Stimulated activated effector memory CD8-positive, alpha-beta T cell treated with anti-CD3 and anti-CD28 coated beads, Interleukin-12 subunit alpha, Interleukin-12 subunit beta, amount 100 ng/mL, for 72 hours (primary cell): ENCODE measurements at places on chromosomes 5 and 9.

GRCh38 chr9:31275419-31275818 is 1109.0 kb upstream of the ACO1 start:
- no peak for DNase-seq

DNA sequence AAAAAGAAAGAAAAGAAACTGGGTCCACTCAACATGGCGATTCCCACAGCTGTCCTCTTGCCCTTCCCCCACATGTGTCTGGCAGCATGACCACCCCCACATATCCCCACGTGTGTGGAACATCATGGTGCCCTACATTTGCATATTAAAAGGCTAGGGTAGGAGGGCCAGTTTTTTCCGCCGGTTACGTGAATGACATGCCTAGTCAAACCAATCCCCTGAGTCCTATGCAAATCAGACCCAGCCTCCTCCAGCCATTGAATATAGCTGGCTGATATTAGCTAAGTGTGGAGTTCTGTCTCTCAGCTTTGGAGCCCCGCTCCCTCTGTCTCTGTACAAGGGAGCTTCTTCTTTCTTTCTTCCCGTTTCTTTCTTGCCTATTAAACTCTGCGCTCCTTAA is 33.0 kb upstream of the CCDC112 start:
- DNase-seq, result no peak

GRCh38 chr5:92613546-92613945 is 967.5 kb downstream of the NR2F1-AS1 start:
- DNase-seq, result no peak

DNA sequence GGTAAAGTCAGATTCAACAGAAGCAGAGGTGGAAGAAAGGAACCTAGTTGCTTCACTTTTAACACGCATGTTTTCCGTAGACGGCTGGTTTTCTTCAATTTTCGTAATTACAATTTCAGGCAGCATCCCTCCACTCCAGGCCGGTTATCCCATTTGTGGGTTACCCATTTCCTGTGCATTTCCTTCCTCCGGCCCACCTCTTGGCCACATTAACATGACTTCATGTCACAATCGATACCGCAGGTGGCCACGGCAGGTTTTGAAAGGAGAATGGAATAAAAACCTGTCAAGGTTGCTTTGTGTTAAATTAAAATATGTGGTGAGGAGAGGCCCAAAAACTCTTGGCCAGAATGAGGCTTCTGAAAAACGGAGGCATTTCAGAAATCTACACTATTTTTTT is 130.2 kb downstream of the PCSK5 start:
- DNase-seq, result no peak

- no peak for DNase-seq
Observed at GRCh38 chr5:50744776-50745175, 78.3 kb downstream of the PARP8 start.

- no peak for DNase-seq
Observed at GRCh38 chr5:149680810-149681221, 49.3 kb upstream of the PPARGC1B start.

DNA sequence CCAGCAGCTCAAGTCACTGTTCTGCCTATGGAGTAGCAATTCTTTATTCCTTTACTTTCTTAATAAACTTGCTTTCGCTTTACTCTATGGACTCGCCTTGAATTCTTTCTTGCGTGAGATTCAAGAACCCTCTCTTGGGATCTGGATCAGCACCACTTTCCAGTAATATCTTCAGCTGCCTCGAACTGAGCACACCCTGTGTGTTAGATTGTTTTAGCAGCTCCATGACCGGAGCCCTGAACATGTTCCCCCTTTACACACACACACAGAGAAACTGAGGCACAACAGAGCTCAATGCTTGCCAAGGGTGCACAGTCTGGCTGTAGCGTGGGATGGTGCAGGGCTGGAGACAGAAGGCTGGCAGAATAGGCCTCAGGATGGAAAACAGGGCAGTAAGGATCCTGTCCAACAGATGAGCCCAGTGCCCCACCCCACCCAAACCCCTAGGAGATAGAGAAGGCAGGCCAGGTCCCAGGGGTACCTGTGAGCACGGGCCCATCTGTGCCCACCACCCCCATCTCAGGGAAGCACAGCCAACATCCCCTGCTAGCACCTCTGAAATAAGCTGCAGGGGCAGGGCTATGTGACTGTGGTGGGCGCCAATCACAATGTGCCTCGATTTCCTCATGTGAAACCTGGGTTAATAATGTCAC is 27.9 kb downstream of the BICD2 start:
- DNase-seq, result no peak

GRCh38 chr9:92706218-92706940 is 36.4 kb upstream of the IPPK start:
- peak; percentile 67 for DNase-seq

DNA sequence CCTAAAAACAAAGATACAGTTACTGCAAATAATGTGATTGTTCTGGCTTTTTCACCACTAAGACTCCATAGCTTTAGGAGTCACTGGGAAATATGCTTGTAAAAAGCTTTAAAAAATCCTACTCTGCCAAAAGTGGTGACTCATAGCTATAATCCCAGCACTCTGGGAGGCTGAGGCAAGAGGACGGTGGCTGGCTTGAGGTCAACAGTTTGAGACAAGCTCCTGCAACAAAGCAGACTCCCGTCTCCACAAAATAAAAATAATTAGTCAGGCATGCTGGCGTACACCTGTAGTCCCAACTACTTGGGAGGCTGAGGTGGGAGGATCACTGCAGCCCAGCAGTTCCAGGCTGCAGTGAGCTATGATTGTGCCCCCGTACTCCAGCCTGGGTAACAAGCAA is 406.4 kb downstream of the HTR1A start:
- DNase-seq, result no peak

DNA sequence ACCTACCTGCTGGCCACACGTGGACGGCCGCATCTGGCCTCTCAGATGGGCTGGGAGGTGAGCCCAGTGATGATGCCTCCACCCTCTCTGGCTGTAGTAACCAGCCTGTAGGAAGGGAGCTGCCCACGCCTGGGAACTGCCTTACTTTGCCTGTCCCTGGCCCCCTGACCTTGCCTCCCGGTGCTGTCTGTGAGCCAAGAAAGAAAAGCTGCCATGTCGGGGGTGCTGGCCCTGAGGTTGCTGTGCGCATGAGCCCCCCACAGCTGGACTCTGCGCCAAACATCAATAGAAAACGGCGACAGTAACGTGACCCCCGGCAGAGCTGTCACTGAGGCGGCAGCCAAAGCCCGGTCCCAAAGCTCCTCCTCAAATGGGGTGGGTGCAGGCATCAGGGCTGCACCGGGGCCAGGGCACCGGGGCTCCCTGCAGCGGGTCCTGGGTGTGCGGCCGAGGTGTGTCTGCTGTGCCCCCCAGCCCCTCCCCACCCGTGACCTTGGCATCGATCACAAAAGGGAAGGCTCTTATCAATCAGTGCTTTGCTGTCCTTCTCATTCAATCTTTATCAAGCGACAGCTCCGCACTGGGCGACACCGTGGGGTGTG is 15.3 kb upstream of the SLC9A3 start:
- DNase-seq, result no peak

DNA sequence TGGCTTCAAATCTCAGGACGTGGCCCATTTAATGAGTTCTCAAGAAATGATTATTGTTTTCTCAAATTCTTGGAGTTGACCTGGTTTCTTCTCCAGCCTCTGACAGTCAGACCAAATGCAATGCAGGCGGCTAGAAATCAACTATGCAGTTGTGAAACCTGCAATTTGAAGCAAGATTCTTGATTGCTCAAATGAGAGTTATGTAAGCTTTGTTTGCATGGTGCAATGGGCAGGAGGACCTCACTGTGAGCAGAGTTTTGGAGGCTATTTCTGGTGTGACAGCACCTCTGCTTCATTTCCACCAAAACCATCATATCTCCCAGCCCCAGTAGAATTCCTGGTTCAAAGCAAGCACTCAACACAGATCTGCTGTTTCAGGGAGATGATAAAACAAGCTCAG is 500.0 kb upstream of the KLF4 start:
- no peak for DNase-seq

GRCh38 chr9:115296831-115297565 is 179.0 kb upstream of the TNC start:
- no peak for DNase-seq

DNA sequence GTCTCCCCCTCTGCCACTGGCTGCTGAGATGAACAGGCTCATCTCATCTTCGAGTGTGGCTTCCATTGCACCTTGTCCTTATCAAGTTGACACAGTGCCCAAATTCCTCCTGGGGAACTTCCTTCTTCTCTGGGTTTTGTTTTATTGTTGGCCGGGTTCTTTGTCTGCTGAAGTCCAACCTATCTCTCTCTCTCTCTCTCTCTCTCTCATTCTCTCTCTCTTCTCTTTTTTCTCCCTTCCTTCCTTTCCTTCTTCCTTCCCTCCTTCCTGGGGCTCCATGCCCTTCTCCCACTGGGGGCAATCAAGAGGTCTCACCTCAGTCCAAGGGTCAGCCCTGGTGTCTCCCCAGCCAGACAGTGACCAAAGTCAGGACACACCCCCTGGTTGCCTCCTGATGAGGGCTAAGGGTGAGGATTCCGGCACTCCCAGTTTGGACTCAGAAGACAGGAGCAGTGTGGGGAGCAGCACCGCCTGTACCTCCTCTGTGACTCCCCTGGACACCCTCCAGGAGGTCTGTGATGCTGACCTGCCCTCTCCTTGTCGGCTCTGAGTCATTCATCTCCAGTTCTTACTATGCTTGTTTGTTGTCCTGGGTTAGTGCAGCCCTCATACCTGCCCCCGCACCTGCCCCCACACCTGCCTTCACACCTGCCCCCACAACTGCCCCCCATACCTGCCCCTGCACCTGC is 30.7 kb downstream of the KCNT1 start:
- no peak for DNase-seq

DNA sequence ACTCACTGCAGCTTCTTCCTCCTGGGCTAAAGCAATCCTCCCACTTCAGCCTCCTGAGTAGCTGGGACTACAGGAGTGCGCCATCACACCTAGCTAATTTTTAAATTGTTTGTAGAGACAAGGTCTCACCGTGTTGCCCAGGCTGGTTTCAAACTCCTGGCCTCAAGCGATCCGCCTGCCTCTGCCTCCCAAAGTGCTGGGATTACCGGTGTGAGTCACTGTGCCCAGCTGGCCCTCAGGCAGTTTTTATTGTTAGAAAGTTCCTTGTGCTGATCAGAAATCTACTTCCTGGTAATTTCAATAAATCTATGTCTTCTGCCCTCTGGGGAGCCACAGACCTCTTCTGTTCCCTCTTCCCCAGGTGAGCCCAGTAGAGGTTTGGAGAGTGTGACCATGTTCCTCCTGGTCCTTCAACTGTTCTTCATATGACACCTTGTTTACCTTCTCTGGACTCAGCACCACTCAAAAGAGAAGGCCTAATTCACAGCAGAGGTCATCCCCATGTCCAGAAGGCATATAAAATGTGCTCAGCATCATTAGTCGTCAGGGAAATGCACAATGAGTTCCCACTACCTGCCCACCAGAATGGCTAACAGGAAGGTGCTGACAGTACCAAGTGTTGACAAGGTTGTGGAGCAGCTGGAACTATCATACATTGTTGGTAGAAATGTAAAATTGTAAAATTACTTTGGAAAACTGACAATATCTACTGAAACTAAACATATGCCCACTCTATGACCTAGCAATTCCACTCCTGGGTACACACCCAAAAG is 10.4 kb downstream of the TMOD1 start:
- DNase-seq, result no peak

DNA sequence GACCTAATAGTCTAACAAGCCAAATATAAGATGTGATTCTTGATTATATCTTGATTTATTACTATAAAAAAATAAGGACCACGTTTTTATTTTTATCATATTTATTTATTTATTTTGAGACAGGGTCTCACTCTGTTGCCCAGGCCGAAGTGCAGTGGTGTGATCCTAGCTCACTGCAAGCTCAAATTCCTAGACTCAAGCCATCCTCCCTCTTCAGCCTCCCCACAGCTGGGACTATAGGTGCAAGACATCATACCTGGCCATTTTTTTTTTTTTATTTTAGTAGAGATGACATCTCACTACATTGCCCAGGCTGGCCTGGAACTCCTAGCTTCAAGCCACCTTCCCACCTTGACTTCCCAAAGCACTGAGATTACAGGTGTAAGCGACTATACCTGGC is 61.0 kb upstream of the LARP1 start:
- DNase-seq, result no peak

GRCh38 chr9:79638806-79639205 is 67.0 kb downstream of the TLE4 start:
- DNase-seq, result no peak
